ENCODE measurements at places on chromosomes 13 and 19.

DNA sequence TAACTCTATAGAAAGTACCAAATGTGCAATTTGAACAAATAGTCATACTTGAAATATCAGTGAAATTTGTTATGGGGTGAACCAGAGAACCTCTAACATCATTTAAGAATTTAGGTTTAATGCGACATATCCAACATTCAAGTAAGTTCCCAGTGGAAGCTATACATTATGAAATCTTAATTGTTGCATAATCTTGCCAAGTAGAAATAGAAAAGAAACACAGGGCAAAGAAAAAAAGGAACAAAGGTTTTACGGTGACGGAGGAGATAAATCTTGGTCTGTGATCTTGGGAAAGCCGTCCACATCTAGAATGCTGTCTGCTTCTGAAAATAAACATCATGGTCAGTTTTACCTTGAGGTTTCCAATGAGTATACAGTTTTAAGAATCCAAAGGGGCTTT is 445.7 kb downstream of the RFC3 start:
- DNase-seq, result no peak

GRCh38 chr13:34502621-34503020 is 439.4 kb upstream of the NBEA start:
- no peak for DNase-seq

DNA sequence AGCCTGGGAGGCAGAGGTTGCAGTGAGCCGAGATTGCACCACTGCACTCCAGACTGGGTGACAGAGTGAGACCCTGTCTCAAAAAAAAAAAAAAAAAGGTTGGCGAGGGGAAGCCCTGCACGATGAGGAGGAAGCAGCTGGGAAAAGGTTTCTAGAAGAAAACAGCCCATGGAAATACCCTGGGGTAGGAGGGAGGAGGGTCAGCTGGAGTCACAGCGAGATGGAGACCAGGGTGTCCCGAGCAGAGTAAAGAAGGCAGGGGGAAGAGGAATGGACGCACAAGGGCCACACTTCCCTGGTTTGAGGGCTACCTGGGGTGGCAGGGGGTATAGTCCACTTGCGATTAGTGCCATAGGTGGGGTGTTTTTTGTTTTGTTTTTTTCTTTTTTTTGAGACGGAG is 6.4 kb downstream of the KANK3 start:
- no peak for DNase-seq

DNA sequence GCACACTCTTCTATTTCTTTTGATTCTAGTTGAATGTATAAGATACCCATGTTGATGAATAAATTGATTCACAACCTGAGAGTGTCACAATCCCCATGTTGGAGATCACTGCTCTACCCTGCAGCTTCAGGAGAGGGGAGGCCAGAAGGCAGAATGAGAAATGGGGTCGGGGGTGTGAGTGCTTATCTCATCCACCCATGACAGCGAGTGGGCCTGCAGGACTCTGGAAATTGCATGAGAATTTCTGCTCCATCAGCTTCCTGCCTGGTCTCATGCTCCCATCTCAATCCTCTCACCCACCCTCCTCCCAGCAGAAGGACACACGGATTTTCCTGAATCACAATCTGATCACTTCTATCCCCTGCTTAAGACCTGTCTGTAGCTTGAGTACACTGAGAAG is 22.9 kb upstream of the IGFL1 start:
- no peak for DNase-seq

- peak; percentile 50 for DNase-seq
Measured at GRCh38 chr13:80339912-80340650, 845 bp downstream of the SPRY2 start.

- DNase-seq, result no peak
Measured at GRCh38 chr19:33535226-33535625, 13.6 kb upstream of the PEPD start.

DNA sequence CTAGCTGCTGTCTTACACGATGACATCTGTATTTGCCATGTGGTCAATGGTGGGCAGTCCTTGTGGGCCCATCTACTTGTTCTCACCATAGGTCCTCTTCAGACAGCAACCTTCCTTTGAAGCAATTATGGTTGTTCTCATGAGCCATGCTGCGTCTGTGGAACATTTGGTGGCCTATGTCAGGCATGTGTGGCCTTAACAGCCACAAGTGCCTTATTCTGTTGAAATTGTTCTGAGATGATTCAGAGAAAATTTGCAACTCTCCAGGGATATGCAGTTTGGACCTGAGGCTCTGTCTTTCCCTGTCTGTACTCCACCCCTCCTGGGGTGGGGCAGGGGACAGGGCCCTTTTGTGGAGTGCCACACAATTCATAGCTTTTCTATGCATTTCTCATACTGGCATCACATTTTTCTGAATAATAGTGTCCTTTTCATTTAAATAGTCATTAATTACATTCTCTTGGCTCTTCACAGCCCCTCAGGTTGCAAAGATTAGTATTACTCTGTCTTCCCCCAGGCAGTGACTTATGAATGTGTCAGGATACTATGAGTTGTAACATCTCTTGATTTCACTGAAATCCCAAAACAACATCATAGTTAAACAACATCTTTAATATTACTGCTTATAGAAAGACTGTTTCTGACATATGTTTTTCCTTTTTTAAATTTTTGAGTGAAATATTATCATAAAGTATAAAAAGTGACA is 102.1 kb downstream of the ITGBL1 start:
- DNase-seq, result no peak

DNA sequence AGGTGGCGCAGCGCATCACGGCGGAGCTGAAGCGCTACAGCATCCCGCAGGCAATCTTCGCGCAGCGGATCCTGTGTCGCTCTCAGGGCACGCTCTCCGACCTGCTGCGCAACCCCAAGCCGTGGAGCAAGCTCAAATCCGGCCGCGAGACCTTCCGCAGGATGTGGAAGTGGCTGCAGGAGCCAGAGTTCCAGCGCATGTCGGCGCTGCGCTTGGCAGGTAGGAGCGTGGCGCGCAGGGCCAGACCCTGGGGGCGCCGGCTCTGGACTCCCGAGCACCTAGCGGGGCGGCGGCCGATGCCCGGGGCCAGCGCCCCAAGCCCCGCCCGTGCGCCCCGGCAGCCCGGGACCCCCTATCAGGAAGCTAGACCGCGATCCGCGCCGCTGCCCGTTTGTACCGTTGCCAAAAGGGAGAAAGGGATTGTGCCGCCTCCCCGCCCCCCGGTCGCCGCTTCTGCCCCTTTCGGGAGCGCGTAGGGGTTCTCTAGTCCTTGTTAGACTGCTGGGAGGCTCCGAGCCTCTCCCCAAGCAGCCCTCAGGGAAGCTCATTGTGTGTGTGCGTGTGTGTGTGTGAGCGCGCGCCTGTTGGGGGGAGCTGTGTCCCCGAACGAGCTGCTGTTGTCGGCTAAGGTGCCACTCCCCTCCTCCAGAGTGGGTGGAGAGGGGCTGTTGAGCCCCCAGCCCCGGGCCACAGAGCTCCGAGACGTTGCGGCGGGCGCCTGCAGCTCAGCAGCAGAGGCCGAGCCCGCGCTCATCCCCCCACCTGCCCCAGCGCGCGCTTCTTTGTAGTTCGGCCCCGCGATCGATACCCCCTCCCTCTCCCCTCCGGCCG is 1.5 kb downstream of the ONECUT3 start:
- DNase-seq, result peak; percentile 8

DNA sequence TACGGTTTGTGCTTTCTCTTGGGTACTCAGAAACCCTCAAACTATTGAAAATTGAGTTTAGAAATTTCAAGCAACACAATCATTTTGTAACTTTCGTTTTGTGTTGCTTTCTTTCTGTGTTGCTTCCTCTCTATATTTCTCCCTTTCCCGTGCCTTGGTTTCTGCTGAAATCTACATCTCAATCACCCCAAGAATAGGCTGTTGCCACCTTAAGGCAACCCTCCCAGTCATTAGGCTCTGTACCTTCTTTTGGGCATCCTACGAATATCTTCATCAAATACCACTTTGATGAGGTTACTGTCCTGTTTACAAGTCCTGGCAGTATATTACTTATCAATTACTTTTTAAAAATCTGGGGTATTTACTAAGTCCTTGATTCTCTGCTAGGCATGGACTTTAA is 621.6 kb downstream of the GPC6 start:
- DNase-seq, result no peak

DNA sequence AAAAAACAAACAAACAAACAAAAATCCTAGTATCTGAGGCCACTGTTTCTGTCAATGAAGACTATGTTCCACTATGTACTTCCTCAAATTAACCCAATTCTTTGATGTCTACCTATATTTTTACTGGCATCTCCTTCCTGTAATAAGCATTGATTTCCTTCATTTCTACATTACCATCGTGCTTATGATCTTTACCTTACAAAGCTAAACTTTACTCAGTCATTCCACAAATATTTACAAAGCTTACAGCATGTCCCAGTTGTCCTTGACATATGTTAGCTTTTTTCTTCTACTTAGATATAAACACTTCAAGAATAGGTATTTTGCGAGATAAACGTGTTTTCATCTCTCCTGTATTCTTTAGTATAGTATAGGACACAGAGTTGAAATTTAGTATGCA is 1090.9 kb downstream of the PCDH9 start:
- no peak for DNase-seq

- DNase-seq, result no peak
Measured at GRCh38 chr13:112657850-112658445, 31.9 kb upstream of the ATP11A start.

DNA sequence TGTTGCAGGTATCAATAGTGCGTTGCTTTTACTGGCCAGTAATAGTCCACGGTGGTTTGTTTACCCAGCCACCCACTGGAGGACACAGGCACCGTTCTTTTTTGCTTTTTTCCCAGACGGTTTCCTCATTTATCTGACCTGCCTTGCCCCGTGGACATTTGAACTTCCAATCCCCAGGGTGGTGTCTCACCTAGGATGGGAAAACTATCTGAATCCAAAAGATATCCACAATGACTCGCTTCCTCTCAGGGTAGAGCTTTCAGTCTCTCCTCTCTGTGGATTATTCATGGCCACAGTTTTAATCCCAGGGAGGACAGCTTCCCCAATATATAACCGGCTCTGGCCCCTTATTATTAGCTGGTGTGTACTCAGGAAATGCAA is 170.8 kb downstream of the FOXO1 start:
- no peak for DNase-seq

DNA sequence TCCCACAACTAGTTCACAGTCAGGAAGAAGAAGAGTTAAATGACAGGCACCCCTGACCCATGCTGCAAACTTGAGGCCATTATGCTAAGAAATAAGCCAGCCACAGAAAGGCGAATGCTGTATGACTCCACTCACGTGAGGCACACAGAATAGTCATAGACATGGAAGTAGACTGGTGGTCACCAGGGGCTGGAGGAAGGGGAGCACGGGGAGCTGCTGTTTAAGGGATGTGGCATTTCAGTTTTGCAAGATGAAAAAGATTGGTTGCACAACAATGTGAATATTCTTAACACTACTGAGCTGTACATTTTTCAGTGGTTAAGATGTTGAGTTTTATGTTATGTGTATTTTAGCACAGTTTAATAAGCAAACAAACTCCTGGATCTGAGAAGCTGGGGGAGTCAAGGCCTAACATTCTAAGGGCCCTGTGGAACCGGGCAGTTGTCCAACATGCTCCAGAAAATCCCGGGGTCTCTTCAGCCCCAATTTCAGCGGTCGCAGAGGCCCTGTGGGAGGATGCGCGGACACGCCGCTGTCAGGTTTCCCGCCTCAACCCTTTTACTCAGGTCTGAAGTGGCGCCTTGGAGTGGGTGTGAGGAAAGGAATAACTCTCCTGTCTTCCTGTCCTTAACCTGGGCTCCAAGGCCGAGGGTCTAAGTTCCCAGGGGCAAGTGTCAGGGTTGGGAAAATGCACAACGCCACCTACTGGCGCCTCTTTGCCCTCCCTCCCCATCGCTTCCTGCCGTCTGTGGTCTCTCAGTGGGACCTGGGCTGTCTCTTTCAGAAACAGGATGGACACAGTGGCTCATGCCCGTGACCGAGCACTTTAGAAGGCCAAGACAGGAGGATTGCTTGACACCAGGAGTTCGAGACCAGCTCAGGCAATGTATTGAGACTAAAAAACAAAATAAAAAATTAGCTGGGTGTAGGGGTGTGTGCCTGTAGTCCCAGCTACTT is 4.4 kb upstream of the TMEM272 start:
- DNase-seq, result peak; percentile 17

DNA sequence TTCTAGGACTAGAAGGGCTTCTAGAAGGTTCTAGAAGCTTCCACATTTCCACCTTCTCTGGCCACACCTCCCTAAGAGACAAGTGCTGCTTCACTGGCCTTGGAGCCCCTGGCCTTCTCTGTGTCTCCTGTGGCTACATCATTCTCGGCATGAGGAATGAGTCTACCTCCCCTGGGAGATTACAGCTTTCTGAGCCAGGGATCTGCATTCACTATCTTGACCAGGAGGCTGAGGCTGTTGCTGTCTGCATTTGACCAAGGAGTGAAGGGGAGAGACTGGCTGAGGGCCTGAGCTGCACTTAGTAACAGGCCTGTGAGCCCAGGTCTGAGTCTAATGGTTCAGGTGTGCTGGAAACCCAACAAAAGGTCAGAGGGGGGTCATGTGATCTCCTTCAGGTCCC is 5.3 kb downstream of the CPAMD8 start:
- no peak for DNase-seq

GRCh38 chr19:49338023-49338677 is 2.9 kb downstream of the CD37 start:
- DNase-seq, result no peak

DNA sequence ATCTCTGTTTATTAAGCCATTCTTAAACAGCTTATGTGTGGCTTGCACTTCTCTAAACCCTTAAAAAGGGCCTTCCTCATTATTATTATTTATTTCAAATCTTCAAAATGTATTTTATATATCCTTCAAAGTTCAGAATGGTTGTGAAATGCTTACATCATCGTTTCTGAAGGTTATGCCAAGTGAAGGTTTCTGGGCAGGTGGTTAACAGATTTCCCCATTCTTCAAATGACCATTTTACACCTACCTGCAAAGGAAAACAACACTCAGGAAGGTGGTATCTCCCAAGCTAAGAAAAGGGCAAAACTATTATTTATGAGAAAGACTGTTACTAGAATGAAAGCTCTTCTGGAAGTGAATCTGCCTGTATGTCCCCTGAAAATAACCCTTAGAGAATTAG is 191.6 kb downstream of the SHISA2 start:
- no peak for DNase-seq

- DNase-seq, result no peak
Measured at GRCh38 chr13:79939689-79940088, 401.2 kb downstream of the SPRY2 start.

- no peak for DNase-seq
Measured at GRCh38 chr19:12948612-12949362, 3.1 kb downstream of the RAD23A start.

Measured in kidney capillary endothelial cell (primary cell).